T-cell (primary cell): ENCODE measurements at places on chromosomes 4 and X. TPM values are rescaled to one million over a fixed set of nuclear protein-coding genes. Genes with fewer than 3 reads are reported as not detected.

GRCh38 chrX:1391707-1392375 is at the start of gene SLC25A6:
SLC25A6 (minus strand) TSS chrX:1392113; CDS start chrX:1392009, 104 bp downstream.
- peaks cover 18% of the 10 kb centered on the region for H3K4me1 ChIP-seq
- peak; percentile 99 for DNase-seq

GRCh38 chrX:103640401-103641155 is 11.8 kb downstream of the TCEAL1 start:
- H3K4me3 ChIP-seq, result no peak overlapping the region
- no peaks in the 10 kb centered on the region for H3K4me1 ChIP-seq
- H3K27me3 ChIP-seq, result no peaks in the 10 kb centered on the region
- H3K36me3 ChIP-seq, result no peaks in the 10 kb centered on the region
- H3K27ac ChIP-seq, result no peak overlapping the region
- no peak for DNase-seq

- no peak overlapping the region for H3K27ac ChIP-seq
- no peaks in the 10 kb centered on the region for H3K4me1 ChIP-seq
- no peak for DNase-seq
- peaks cover 3% of the 10 kb centered on the region for H3K27me3 ChIP-seq
- H3K36me3 ChIP-seq, result no peaks in the 10 kb centered on the region
Measured at GRCh38 chrX:3124031-3124430, 82.8 kb downstream of the ARSF start.

NEXMIF gene
- total RNA-seq, result 0.90 TPM
